ENCODE measurements at places on chromosomes 5 and 9.

DNA sequence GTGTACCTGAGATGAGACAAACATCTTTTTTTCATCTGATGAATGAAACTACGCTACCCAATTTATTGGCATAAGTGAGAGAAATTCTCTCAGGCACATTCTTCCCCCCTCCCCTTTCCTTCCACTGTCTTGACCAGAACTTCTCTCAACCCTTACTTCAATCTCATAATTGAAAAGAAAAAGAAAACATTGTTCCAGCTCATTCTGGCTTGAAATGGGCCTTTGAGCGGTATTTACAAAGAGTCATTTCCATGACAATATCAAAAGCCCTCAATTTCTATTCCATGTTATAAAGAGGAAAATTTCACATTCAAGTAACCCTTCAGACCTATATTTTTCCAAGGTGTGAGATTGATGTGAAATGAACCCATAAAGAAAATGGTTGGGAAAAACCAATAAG is 145.9 kb downstream of the PCSK1 start:
- no peak for DNase-seq

- DNase-seq: no peak
Measured at GRCh38 chr5:1156754-1157460, 44.5 kb upstream of the SLC6A19 start.

- DNase-seq: no peak
Measured at GRCh38 chr9:90901933-90902332, 100.3 kb downstream of the SYK start.

DNA sequence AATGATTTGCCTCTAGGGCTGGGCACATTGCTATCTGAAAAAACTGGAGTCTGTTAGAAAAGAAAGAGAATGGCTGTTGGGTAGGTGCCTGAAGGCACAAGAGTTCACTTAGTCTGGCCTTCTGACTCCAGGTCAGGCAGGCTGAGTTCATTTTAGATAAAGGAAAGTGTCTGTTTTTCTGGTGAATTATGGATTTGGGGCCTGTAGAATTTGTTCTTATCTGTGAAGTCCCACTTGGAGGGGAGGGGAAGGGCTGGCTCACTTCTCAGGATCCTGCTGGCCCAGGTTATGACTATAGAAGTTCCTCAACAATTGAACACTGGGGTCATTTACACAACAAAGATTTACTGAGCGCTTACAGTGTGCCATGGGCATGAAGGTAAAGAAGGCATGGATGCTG is 11.5 kb upstream of the SEPTIN8 start:
- no peak for DNase-seq

DNA sequence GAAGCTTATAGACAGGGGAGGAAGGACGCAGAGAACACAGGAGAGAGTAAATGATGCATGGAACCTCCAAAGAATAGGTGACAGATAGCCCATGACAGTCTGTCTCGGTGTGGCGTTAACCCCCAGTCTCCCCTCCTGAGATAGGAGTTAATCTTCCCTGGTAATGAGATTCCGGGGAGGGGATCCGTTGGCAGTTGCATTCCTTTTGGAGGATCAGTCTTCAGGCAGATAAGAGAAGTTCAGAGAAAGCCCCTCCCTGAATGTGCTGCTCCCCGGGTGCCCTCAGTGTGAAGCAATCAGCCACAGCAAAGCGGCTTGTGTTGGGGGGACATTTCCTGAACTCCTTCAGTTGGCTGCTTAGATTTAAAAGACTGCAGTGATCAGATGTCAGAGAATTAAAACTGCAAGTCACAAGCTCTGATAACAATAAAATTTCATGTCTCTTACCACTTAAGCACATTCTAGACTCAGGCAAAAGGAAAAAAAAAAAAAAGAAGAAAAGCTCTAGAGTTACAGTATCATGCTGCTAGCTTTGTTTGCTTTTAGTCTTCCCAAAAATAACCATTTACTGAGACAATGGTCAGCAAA is 121.1 kb downstream of the EGFLAM start:
- DNase-seq: no peak

GRCh38 chr9:136703276-136703860 is 9.0 kb upstream of the DIPK1B start:
- DNase-seq: no peak

DNA sequence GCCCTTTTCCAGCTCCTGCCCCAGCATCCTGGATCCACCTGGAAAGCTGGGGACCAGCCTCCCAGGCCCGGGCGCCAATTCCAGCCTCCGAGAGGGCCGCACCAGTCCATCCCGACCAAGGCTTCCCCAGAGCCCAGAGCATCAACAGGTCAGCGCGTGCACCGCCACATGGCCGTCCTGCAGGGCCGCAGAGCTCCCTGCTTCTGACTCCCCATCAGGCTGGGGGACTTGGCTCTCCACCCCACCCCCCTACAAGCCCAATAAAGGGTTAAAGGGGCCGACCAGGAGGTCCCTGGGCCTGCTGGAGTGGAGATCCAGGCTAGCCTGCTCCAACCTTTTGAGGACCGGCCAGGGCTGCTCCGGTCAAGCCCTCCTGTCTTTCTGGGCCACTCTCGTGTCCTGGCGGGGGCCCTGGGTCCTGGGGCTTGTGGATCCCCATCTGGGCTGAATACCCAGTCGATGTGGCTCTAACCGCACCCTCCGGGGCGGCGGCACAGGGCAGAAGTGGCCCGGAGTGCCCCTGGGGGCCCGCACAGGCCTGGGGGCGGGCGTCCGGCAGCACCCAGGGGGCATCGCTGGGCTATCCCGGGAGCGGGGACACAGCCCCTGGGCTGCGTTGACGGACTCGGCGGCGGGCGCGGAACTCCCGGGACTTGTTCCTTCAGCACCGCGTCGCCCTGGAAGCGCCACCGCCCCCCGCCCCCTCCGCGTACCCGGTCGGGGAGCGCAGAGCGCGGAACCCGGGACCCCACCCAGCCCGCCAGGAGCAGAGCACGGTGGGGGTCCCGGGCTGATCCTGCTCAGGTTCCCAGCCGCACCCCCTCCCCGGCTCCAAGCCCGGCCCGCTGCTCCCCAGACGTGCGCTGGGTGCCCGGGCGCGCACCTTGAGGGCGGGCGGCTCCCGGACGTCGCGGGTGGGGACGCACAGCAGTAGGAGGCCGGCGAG is 590 bp downstream of the ENTPD2 start:
- DNase-seq: no peak

All from SHP77 treated with DMSO at 0.1 percent for 48 hours (cell line).